Uterus (tissue), 4 donors: ENCODE measurements at places on chromosomes 16 and 17. TPM values are rescaled to one million over a fixed set of nuclear protein-coding genes. Genes with fewer than 3 reads are reported as not detected.

GRCh38 chr16:3214904-3215600 lies 19.9 kb downstream of the ZNF200 start:
- no peaks in the 10 kb centered on the region for H3K4me1 ChIP-seq
- H3K4me3 ChIP-seq: no peak overlapping the region
- DNase-seq: no peak

The THUMPD1 gene
- total RNA-seq: 62.2 TPM

DNA sequence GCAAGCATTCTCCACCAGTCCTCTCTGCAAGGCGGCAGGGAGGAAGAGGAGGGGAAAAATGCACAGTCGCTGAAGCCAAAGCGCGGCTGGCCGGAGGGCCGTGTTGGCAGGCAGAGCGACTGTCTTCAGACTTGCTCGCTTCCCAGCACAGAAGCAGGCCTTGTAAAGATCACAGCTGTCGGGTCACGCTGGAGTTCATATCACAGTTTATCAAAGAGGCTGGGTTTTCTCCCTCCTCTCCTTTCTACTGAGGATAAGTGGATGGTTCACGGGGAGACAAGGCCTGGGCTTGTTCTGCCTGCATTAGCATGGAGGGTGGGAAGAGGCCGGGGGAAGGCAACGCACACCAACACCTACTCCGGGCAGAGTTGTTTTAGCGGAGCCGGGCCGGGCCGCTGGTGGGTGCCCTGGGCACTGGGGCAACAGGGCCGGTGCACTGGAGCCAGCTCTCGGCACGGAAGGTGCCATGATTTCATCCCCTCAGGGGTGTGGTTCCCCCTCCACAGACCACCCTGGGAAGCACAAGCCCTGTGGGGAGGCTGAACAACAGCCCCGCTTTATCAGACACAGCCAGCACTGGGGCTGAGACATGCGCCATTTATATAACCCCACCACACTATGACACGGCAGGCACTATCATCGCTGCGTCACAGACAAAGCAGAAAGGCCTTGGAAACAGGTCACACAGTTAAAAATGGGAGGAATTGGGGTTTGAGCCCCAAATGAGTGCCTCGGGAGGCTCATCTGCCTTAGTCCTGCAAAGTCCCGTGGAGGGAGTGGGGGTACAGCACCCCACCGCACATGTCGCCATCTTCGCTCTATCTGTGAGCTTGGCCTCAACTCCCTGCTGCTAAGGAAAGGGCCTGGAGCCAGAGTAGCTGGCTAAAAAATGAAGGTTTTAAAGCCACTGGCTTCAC lies 40.3 kb upstream of the MTSS2 start:
- H3K4me1 ChIP-seq: peaks cover 8% of the 10 kb centered on the region
- no peaks in the 10 kb centered on the region for H3K36me3 ChIP-seq
- peak; percentile 80 for DNase-seq
- no peak overlapping the region for H3K4me3 ChIP-seq
- H3K27me3 ChIP-seq: no peaks in the 10 kb centered on the region

DNA sequence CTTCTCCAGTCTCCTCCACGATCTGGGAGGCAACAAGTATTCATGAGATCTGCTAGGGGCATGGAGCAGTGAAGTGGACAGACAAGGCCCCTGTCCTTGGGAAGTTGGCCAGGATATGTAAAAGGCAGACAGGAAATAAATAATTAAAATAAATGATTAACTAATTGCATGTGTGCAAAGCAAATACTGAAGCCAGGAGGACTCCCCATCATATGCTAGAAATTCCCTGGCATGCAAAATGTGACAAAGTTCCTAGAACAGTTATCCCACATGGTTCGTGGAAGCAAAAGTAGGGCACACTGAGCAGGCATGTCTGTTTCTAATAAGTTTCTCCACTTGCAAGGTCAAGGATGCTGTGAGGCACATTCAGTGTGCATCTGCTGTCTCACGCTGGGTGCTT lies 86.8 kb downstream of the CDYL2 start:
- no peak overlapping the region for H3K4me3 ChIP-seq
- no peaks in the 10 kb centered on the region for H3K4me1 ChIP-seq
- H3K36me3 ChIP-seq: no peaks in the 10 kb centered on the region
- H3K27me3 ChIP-seq: no peaks in the 10 kb centered on the region

The MYH3 gene
- under 0.01 TPM for total RNA-seq

DNA sequence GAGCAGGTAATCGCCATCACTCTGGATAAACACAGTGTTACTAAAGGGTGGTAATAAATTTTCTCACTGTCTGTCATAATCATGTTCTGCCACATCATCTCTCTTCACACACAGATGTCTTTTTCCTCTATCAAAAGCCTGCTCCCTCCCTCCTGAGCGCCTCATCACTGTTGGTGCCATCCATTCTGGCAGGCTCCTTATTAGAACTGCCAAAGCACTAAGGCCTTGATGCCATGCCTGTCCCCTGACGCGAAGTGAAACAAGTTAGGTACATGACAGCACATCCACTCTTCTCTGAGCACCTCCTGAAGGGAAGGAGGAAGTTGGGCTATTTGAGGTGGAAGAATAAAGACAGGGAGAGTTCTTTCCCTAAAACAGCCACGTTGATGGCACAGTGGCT lies 38.2 kb upstream of the AXIN2 start:
- no peak overlapping the region for H3K4me3 ChIP-seq
- no peaks in the 10 kb centered on the region for H3K36me3 ChIP-seq
- H3K27me3 ChIP-seq: no peaks in the 10 kb centered on the region
- H3K27ac ChIP-seq: no peak overlapping the region
- no peak for DNase-seq
- no peaks in the 10 kb centered on the region for H3K4me1 ChIP-seq

The KDM6B gene
- total RNA-seq: 2.6 TPM

DNA sequence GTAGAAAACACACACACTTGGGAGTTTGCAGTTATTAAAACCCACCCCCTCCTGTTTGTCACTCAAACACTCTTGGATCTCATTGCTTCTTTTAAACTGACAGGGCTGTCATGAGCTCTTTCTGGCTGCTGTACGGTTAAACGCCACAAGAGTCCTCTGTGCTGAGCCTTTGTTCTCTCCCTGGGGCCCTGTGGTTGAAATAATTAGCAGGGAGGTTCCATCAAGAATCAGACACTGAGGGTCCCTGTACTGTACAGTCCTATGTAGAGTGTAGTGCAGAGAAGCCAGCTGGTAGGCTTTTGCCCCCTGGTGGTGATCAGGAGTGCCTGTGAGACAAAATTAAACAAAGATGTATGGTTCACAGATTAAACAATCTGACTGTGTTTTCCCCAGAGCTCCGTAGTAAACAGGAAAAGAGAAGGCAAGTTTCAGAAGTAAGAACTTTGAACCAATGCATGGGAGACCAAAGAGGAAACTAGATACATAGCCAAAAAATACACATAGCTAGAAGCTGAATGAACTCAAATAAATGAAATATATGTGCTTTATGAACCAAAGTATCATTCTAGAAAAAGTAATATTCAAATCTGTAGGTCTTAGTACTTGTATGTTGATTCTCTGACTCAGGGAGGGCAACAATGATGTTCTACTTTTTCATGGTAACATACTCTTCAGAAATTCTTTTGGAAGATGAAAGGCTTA lies 1.4 kb upstream of the SSH2 start:
- peak; percentile 67 for DNase-seq
- no peaks in the 10 kb centered on the region for H3K36me3 ChIP-seq
- H3K27me3 ChIP-seq: no peaks in the 10 kb centered on the region
- H3K27ac ChIP-seq: no peak overlapping the region
- no peaks in the 10 kb centered on the region for H3K4me1 ChIP-seq

The MIF4GD gene
- 11.7 TPM for total RNA-seq

DNA sequence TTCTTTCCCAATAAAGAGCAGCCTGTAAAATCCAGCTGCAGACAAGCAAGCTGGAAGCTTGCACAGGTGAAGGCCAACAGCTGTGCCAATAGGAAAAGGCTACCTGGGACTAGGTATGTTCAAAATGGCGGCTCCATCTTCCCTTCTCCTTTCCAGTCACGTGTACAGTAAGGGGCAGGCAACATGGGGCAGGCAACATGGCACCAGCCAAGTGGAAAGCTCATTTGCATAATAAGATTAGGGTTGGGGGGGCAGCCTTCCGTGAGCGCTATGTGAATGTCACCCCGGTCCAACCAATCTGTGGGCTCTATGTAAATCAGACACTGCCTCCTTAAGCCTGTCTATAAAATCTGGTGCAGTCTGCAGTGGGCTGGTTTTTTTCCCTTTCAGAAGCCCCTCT lies 31.3 kb downstream of the TVP23A start:
- no peak overlapping the region for H3K27ac ChIP-seq
- H3K4me1 ChIP-seq: no peaks in the 10 kb centered on the region
- no peak for DNase-seq
- H3K4me3 ChIP-seq: no peak overlapping the region

- H3K27ac ChIP-seq: no peak overlapping the region
- no peak for DNase-seq
- no peaks in the 10 kb centered on the region for H3K27me3 ChIP-seq
- no peak overlapping the region for H3K4me3 ChIP-seq
- H3K4me1 ChIP-seq: no peaks in the 10 kb centered on the region
- no peaks in the 10 kb centered on the region for H3K36me3 ChIP-seq
Measured at GRCh38 chr16:6232056-6232455, 1100.6 kb upstream of the RBFOX1 start.

The RPS6KB1 gene
- total RNA-seq: 48.0 TPM

The TP53TG3C gene
- total RNA-seq: not detected

- no peaks in the 10 kb centered on the region for H3K36me3 ChIP-seq
- peak overlapping the region; percentile 93 for H3K4me3 ChIP-seq
- H3K4me1 ChIP-seq: no peaks in the 10 kb centered on the region
- no peaks in the 10 kb centered on the region for H3K27me3 ChIP-seq
- no peak for DNase-seq
- peak overlapping the region; percentile 78 for H3K27ac ChIP-seq
Measured at GRCh38 chr17:28041844-28042656, 427 bp upstream of the NLK start.

DNA sequence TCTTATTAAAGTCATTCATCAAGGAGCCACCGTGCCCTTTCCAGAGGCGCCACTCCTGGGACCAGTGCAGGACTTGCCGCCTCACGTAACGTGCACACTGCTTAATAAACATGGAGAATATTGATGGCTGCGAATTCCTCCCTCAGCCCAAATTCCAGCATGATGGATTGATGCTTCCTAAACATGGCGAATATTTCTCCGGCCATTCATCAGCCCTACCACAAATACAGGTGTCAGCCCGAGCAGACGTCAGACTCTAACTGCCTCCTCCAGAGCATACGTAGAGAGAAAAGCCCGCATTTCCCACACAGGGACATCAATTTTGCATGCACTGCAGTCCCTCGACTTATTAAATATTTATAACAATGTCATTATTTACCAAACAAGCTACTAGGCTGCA lies 97.0 kb downstream of the USP31 start:
- DNase-seq: no peak
- no peaks in the 10 kb centered on the region for H3K4me1 ChIP-seq
- H3K27ac ChIP-seq: no peak overlapping the region
- H3K36me3 ChIP-seq: no peaks in the 10 kb centered on the region
- no peaks in the 10 kb centered on the region for H3K27me3 ChIP-seq

GRCh38 chr16:55809851-55810250 lies 23.0 kb downstream of the CES1 start:
- no peaks in the 10 kb centered on the region for H3K4me1 ChIP-seq
- H3K4me3 ChIP-seq: no peak overlapping the region
- no peak overlapping the region for H3K27ac ChIP-seq
- no peak for DNase-seq
- H3K27me3 ChIP-seq: no peaks in the 10 kb centered on the region
